Central memory CD8-positive, alpha-beta T cell (primary cell): ENCODE measurements at places on chromosomes 4 and X.

- H3K4me1 ChIP-seq = no peaks in the 10 kb centered on the region
- no peak overlapping the region for H3K27ac ChIP-seq
- H3K36me3 ChIP-seq = no peaks in the 10 kb centered on the region
- no peak overlapping the region for H3K4me3 ChIP-seq
- no peak for DNase-seq
Measured at GRCh38 chrX:150508451-150509367, 59.7 kb upstream of the MTM1 start.

- peaks cover 23% of the 10 kb centered on the region for H3K36me3 ChIP-seq
- H3K4me3 ChIP-seq = peak overlapping the region; percentile 72
- H3K4me1 ChIP-seq = peaks cover 71% of the 10 kb centered on the region
- H3K27ac ChIP-seq = peak overlapping the region; percentile 83
Measured at GRCh38 chrX:65685112-65685511, 17.7 kb downstream of the MSN start.

- no peaks in the 10 kb centered on the region for H3K36me3 ChIP-seq
- H3K4me3 ChIP-seq = no peak overlapping the region
- DNase-seq = no peak
- no peaks in the 10 kb centered on the region for H3K27me3 ChIP-seq
- no peak overlapping the region for H3K27ac ChIP-seq
- no peaks in the 10 kb centered on the region for H3K4me1 ChIP-seq
Measured at GRCh38 chr4:85078016-85078415, 111.5 kb upstream of the WDFY3 start.

DNA sequence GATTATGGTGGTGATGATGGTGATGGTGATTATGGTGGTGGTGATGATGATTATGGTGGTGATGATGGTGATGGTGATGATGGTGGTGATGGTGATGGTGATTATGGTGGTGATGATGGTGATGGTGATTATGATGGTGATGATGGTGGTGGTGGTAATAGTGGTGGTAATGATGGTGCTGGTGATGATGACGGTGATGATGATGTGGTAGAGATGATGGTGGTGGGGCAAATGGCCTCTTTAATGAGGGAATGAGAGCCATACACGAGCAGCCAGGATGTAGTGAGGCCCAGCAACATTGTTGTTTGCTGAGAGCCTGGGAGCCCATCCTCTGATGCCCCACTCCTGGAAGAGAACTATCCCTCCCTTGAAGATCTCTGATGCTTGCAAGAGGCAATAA, 29.0 kb downstream of the HMX1 start:
- DNase-seq = no peak
- H3K4me3 ChIP-seq = no peak overlapping the region
- no peaks in the 10 kb centered on the region for H3K27me3 ChIP-seq

DNA sequence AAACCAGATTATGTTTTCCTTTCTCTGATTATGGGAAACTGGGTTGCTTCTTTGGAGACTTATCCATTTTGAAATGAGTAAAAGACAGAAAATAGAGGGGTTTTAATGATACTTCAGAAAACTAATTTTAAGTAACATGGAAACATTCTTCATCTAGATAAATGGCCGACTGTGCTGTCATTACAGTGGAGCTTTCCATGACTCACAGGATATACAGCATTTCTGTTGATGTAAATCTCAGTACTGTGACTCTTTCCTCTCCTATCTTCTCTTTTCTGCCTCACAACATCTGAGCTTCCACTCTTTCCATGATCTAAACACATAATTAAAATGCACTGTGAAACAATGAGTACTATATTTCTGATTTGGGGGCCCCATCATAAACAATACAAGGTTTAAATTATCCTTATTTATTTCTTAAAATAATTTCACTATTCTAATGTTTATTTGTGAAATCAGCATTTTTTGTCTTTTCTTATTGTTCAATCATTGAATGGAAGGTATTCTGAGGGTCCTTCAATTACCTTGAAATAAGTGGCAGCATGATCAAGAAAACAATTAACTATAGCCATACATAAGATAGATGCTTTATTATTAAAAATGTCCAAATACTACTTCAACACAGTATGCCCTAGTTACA, 19.3 kb downstream of the SEC24D start:
- peaks cover 30% of the 10 kb centered on the region for H3K36me3 ChIP-seq
- no peak overlapping the region for H3K4me3 ChIP-seq
- no peak overlapping the region for H3K27ac ChIP-seq
- no peak for DNase-seq
- no peaks in the 10 kb centered on the region for H3K27me3 ChIP-seq

DNA sequence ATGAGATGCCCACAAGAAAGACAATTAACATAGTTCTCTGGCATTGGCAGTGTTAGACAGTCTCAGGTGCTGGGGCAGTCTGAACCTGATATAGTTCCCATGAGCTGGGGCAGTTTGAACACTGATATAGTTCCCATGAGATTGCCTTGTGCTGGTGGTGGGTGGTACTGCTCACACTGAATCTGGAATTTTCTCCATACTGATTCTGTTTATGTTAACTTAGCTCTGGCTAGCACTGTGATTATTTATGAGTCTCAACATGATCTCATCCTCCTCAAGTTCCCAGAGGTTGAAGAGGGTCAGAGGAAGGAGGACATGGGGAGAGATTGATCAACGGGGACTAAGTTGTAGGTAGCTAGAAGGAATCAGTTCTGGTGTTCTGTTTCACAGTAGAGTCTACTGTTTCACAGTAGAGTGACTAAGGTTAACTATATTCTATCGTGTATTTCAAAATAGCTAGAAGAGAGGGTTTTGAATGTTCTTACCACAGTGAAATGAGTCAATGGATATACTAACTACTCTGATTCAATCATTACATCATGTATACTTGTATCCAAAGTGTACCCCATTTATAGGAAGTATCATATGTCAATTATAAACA, 379.9 kb downstream of the ADAM29 start:
- no peak overlapping the region for H3K27ac ChIP-seq
- H3K27me3 ChIP-seq = no peaks in the 10 kb centered on the region
- no peak overlapping the region for H3K4me3 ChIP-seq

DNA sequence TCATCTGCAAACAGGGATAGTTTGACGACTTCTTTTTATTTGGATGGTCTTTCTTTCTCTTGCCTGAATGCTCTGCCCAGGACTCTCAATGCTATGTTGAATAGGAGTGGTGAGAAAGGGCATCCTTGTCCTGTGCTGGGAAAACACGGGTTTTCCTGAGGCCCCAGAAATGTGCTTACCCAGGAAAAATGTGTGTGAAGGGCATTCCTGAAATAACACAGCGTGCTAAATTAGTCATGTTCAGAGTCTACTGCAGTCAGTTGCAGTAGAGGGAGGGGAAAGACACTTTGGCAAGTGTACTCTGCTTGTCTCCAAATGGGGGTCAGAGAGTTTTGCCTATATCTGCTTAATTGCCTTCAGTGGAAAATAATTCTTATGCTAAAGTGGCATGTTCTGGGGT, 153.9 kb downstream of the CCNG2 start:
- no peaks in the 10 kb centered on the region for H3K36me3 ChIP-seq
- no peak overlapping the region for H3K4me3 ChIP-seq
- no peaks in the 10 kb centered on the region for H3K27me3 ChIP-seq
- DNase-seq = no peak

GRCh38 chr4:135281230-135281629, 1079.6 kb upstream of the PABPC4L start:
- H3K36me3 ChIP-seq = no peaks in the 10 kb centered on the region
- no peaks in the 10 kb centered on the region for H3K4me1 ChIP-seq
- H3K27me3 ChIP-seq = no peaks in the 10 kb centered on the region
- no peak overlapping the region for H3K4me3 ChIP-seq
- no peak for DNase-seq
- no peak overlapping the region for H3K27ac ChIP-seq

DNA sequence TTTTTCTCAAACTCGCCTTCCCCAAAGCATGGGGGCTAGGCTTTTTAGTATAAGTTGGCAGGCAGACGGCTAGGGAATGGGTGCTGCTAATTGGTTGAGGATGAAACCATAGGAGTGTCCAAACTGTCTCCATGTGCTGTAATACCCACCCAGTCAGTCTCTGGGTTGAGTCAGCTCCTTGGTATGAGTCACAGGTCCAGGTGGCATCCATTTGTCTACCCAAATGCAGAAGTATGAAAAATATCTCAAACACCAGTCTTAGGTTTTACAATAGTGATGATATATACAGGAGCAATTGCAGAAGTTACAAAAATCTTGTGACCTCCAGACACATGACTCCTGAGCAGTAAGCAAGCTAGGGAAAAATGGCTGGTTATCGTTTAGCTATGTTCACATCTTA, 27.4 kb upstream of the CCSER1 start:
- H3K27ac ChIP-seq = no peak overlapping the region
- H3K27me3 ChIP-seq = no peaks in the 10 kb centered on the region
- DNase-seq = no peak
- no peaks in the 10 kb centered on the region for H3K36me3 ChIP-seq

- DNase-seq = no peak
- no peak overlapping the region for H3K27ac ChIP-seq
- H3K4me1 ChIP-seq = no peaks in the 10 kb centered on the region
- no peaks in the 10 kb centered on the region for H3K36me3 ChIP-seq
Measured at GRCh38 chr4:176614793-176615192, 177.9 kb downstream of the VEGFC start.

- H3K27ac ChIP-seq = no peak overlapping the region
- H3K27me3 ChIP-seq = peaks cover 22% of the 10 kb centered on the region
- H3K4me3 ChIP-seq = no peak overlapping the region
Measured at GRCh38 chr4:182555997-182556418, 312.8 kb downstream of the TENM3 start.

DNA sequence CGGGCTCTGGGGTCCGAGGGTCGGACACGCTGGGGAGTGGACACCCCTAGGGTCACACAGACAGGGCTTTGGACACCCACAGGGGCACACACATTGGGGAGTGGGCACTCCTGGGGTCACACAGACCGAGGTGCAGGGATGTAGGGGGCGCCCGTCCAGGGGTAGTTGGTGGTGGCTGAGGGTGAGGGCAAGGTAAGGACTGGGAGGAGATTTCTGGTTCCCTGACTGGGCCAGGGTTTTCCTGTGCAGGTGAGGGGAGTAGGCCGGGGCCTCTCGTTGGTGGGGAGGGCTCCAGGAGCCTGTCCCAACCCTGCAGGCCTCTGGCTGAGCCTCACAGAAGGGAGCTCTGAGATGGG, 21.9 kb upstream of the WDR45 start:
- H3K4me1 ChIP-seq = peaks cover 8% of the 10 kb centered on the region
- no peaks in the 10 kb centered on the region for H3K27me3 ChIP-seq
- no peak for DNase-seq
- H3K36me3 ChIP-seq = peaks cover 12% of the 10 kb centered on the region

GRCh38 chr4:126071346-126072333, 756.9 kb downstream of the FAT4 start:
- no peak overlapping the region for H3K27ac ChIP-seq
- H3K27me3 ChIP-seq = no peaks in the 10 kb centered on the region
- no peak for DNase-seq
- H3K36me3 ChIP-seq = no peaks in the 10 kb centered on the region

- no peak overlapping the region for H3K27ac ChIP-seq
- no peak overlapping the region for H3K4me3 ChIP-seq
- peaks cover 3% of the 10 kb centered on the region for H3K36me3 ChIP-seq
- peaks cover 28% of the 10 kb centered on the region for H3K4me1 ChIP-seq
- no peak for DNase-seq
Measured at GRCh38 chrX:124209792-124210576, 122.5 kb upstream of the TEX13D start.

DNA sequence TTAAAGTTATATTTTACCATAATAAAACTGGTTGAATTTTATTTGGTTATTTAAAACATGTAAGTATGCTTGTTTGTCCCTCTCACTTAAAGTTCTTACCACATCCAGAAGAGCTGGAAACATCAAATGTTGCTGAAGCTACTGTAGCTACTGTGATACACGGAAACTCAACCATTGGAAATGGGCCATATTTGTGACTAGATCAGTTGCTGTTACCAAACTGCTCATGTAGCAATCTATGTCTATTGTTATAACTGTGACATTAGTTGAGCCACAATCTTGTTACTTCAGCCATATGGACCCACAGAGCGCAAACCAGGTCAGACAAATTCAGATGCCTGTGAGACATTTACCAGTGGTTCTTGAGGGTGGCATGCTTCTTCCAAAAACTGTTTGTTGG, 41.6 kb downstream of the NDNF start:
- no peak overlapping the region for H3K27ac ChIP-seq
- no peaks in the 10 kb centered on the region for H3K4me1 ChIP-seq
- no peak overlapping the region for H3K4me3 ChIP-seq

DNA sequence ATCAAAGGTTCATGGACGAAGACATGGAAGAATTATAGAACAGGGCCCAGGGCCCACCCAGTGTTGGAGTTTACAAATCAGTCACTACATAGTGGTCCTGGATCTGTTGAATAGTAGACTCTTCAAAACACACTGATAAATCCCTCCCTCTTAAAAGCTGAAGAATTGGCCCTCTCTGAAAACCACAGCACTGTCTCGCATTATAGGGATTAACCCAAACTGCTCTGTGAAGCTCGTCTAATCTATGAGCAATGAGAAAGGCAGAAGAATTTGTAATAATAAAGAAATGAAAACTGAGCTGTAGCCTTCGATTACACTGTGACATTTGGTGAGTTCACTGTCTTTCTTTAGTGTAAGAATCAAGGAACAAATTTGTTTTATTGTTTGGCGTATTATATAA, 92.5 kb upstream of the ZFP42 start:
- no peaks in the 10 kb centered on the region for H3K4me1 ChIP-seq
- H3K36me3 ChIP-seq = no peaks in the 10 kb centered on the region
- H3K27ac ChIP-seq = no peak overlapping the region
- no peak overlapping the region for H3K4me3 ChIP-seq
- DNase-seq = no peak

- no peak overlapping the region for H3K4me3 ChIP-seq
- H3K36me3 ChIP-seq = no peaks in the 10 kb centered on the region
- H3K27me3 ChIP-seq = no peaks in the 10 kb centered on the region
- no peaks in the 10 kb centered on the region for H3K4me1 ChIP-seq
Measured at GRCh38 chr4:27714073-27714472, 853.4 kb downstream of the STIM2 start.

DNA sequence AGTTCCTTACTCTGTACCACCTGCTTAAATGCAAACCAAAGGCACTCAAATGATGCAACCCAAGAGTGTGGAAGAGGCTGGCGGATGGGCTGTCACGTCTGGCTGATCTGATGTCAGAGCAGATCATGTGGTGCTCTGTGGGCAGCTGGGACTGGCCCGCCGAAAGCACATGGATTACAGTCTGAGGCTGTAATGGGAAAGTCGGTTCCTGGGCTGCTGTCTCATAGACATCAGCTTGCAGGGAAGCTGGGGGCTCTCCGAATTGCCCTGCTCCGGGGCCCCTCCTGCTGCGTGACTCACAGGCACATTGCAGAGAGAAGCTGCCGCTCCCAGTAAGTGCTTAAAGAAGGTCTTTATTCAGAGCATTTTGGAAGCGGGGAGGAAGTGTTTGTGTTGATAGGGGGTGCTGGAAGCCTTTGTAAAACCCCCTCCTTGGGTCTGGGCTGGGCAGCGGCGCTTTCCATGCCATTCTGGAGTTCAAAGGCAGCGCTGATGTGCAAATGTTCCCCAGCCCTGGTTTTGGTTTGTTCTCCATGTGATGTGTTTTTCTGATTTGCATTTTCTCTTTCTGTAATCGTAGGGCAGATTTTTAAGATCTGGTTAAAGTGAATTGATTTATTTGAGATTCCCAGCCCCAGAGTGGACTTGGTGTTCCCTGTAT, 181.1 kb downstream of the LARP7 start:
- no peaks in the 10 kb centered on the region for H3K36me3 ChIP-seq
- no peak overlapping the region for H3K4me3 ChIP-seq
- peaks cover 9% of the 10 kb centered on the region for H3K4me1 ChIP-seq
- H3K27me3 ChIP-seq = peaks cover 40% of the 10 kb centered on the region
- DNase-seq = no peak
- peak overlapping the region; percentile 9 for H3K27ac ChIP-seq

GRCh38 chr4:38752372-38752940, 30.3 kb downstream of the TLR10 start:
- no peak overlapping the region for H3K27ac ChIP-seq
- no peaks in the 10 kb centered on the region for H3K27me3 ChIP-seq
- no peaks in the 10 kb centered on the region for H3K4me1 ChIP-seq
- no peak overlapping the region for H3K4me3 ChIP-seq
